NCI-H345 (cell line): ENCODE measurements at places on chromosomes 12 and 14.

GRCh38 chr12:70305794-70306193 lies 60.3 kb upstream of the KCNMB4 start:
- DNase-seq: no peak

- no peak for DNase-seq
Observed at GRCh38 chr12:103751171-103751570, 89.9 kb downstream of the NT5DC3 start.

- DNase-seq: no peak
Observed at GRCh38 chr12:58106195-58106594, 164.8 kb downstream of the ATP23 start.

DNA sequence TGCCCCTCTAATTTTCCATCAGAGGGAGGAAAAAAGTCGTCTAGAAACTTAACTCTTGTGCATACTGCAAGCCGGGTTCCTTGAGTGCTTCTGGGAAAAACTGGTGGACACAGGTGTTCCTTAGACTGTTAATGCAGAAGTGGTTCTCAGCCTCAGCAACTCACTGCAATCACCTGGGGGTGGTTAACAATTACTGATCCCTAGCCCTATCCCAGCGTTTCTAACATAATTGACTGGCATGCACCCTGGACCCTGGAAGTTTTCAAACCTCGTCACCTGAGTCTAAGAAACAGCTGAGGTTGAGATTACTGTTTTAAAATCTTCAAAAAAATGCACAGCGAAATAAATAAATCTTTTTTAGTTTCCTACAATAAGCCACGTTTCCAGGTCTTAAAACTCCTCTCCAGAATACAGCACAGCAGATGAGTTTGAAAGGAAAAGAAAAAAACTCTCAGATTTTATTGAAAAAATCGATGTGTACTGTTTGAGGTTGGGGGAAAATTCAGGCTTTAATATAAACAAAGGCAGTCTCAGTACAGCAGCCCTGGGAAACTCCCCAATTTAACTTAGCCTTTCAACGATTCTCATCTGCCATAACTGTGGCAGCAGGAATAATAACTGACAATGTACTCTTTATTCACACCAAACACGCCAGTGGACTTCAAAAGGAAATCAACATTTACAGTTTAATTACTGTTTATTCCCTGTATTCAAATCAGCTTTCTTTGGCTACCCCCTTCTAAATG lies 45.4 kb downstream of the PHLDA1 start:
- no peak for DNase-seq

- no peak for DNase-seq
Observed at GRCh38 chr12:132284071-132284826, 45.1 kb downstream of the GALNT9 start.

DNA sequence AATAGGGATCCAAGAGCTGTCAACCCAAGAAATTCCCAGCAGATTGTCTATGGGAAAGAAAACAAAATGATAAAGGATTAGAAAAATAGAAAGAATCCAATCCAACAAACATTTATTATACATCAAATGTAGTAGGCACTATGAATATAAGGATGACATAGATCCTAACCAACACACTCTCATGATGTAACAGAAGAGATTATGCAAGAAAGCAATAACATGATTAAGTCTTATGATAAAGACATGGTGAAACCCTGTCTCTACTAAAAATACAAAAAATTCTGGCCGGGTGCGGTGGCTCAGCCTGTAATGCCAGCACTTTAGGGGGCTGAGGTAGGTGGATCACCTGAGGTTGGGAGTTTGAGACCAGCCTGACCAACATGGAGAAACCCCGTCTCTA lies 2.7 kb downstream of the MED6 start:
- DNase-seq: no peak

DNA sequence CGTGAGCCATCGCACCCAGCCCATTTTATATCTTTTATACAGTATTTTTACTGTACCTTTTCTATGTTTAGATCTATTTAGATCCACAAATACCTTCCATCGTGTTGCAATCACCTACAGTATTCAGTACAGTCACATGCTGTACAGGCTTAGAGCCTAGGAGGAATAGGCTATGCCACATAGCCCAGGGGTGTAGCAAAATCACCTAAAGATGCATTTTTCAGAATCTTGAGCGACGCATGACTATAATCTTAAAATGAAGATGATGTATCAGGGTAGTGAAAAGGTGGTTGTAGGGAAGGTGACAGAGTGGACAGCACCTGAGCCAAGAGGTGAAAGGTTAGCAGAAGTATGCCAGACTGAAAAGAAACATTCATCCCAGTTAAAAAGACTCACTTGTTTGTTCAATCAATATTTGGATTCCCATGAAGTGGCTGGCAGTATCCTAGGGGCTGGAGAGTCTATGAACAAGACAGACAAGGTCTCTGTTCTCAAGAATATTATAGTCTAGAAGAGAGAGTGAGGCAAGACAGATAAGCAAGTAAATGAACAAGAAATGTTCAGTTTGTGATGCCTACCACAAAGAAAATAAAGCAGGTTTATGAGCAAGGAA lies 3.6 kb downstream of the SPRING1 start:
- no peak for DNase-seq

- DNase-seq: no peak
Observed at GRCh38 chr12:113735131-113735530, 231.0 kb downstream of the RBM19 start.

GRCh38 chr14:67468378-67468730 lies 20.2 kb downstream of the TMEM229B start:
- no peak for DNase-seq

DNA sequence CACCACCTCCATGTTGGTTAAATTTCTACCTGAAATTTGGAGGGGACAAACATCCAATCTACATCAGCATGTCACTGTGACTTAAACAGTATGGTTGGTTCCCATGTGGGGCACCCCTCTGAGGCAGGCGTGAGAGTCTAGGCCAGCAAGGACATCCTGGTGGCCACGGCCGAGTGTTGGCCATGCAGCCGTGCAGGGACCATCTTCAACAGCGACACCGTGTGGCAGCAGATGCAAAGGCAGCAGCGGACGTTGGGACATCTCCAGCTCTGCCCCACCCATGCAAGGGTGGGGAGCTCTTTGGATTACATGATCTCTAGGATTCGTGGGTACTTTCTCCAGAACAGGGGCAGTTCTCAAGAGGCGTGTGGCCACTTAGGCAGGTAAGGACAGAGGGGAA lies 49.8 kb downstream of the NOC4L start:
- DNase-seq: no peak

DNA sequence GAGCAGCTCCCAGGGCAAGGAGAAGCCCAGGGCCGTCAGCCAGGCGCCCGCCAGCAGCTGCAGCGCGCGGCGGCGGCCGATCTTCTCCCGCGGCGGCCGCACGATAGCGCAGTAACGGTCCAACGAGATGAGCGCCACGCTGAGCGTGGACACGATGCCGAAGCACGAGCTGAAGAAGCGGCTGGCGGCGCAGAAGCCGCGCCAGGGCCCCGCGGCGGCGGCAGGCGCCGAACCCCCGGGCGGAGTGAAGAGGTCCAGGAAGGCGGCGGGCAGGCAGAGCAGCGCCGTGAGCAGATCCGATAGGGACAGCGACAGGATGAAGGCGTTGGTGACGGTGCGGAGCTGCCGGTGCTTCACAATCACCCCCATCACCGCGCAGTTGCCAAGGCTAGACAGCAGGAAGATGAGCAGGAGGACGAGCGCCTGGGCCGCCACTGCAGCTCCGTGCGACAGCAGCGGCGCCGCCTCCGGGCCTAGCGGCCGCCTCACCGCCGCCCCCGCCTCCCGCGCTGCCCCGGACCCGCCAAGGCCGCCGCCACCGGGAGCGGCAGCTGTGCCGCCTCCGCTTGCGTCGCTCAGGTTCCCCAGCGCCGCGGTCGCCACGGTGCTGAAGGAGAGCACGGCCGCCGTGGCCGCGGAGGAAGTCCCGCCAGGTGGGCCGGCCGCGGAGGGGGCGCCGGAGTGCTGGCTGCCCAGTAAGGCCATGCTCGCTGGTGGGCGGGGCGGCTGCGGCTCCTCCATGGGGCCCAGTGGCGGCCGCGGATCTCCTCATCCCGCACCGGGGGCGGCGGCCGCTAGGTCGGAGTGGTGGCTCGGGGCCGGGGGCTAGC lies 479 bp downstream of the GPR135 start:
- peak; percentile 68 for DNase-seq

- DNase-seq: no peak
Observed at GRCh38 chr14:28987516-28987915, 220.9 kb downstream of the FOXG1 start.

GRCh38 chr12:6029401-6029800 lies 84.3 kb upstream of the ANO2 start:
- no peak for DNase-seq

GRCh38 chr14:85079842-85080730 lies 449.9 kb upstream of the FLRT2 start:
- peak; percentile 5 for DNase-seq

DNA sequence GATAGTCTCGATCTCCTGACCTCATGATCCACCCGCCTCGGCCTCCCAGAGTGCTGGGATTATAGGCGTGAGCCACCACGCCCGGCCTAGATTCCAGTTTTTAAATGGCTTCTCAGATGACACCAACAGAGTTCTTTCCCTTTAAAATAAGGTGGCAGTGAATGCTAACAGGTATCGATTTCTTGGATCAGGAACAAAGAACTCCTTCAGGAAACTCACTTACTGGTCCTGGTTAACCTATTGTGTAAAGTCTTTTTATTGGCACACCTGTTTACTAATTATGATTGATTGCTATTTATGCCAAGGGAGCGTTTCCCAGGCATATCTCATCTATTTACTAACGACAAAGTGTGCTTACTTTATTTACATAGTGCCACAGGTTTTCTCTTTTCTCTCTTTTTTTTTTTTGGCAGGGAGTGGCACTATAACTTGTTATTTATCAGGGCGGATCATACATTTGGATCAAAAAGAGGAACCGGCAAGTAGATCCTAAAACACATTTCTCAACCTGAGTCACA lies 89.7 kb downstream of the GLT1D1 start:
- DNase-seq: peak; percentile 95

- DNase-seq: no peak
Observed at GRCh38 chr14:99612738-99613330, 8.8 kb upstream of the CCDC85C start.

GRCh38 chr12:106332536-106332935 lies 25.0 kb upstream of the POLR3B start:
- no peak for DNase-seq

DNA sequence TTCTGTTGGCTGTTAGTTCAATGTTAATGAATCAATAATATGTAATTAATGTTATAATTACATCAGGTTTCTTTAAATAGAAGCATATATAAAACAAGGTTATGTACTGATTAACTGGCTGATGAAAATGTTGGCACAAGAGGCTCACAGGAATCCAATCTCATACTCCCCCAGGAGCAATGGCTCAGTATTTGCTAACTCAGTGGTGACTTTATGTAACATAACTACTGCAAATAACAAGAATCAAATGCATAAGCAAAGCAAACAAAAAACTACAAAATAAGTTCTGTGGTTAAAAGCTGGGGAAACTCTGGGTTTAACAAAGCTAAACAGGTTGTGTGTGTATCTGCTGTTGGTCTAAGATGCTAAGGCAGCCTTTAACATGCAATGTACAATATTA lies 27.7 kb upstream of the BBS10 start:
- no peak for DNase-seq

- DNase-seq: no peak
Observed at GRCh38 chr14:86915406-86915805, 1077.6 kb downstream of the GALC start.

DNA sequence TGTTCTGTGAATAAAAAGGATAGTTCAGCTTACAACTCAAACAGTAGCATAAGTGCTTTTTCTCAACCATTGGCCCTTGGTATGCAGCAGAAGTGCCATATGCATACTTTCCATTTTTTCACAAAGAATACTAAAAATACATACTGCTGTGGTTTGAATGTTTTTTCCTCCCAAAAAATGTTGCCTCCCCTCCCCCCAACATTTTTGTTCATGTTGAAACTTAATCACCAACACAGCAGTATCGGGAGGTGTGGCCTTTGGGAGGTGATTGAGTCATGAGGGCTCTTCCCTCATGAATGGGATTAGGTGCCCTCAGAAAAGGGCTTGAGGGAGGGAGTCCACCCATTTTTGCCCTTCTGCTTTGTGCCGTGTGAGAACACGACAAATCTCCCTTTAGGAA lies 198.6 kb downstream of the ESR2 start:
- DNase-seq: no peak

- DNase-seq: no peak
Observed at GRCh38 chr12:92042791-92043531, 102.7 kb downstream of the BTG1 start.
